ENCODE measurements at places on chromosomes 7 and 10.

- DNase-seq, result no peak
Observed at GRCh38 chr7:7005303-7005702, 177.0 kb upstream of the C1GALT1 start.

GRCh38 chr7:29920491-29920890, 69.1 kb downstream of the SCRN1 start:
- no peak for DNase-seq

DNA sequence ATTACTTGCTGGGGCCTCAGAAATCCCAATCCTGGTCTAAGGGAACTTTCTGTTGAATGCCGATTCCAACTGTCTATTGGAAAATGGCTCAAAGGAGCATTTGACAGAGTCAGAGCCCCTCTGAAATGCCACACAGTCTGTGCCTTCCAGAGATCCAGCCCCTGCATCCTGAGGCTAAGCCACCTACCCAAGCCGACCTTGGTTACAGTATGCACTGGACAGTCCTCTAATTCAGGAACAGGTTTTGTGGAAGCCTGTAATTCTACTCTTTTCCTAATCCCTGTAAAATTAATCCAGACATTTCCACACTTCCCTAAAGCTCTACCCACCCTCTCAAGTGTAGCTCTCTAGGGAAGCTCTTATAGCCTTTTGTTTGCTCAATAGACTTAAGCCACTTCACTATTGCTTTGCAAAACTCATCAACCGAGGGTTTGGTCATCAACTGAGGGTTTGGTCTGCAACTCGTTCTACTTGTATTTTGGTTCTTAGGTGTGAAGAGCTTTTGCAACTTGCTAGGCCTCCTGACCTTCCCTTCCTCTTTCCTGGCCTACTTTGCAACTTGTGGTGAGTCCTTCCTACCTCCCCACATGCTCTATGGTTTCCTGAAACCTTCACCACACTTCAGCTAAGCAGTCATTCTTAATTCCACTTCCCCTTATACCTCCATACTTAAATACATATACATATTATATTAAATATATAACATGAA, 364.8 kb downstream of the SFMBT2 start:
- DNase-seq, result no peak

GRCh38 chr10:127280446-127280845, 84.1 kb upstream of the INSYN2A start:
- no peak for DNase-seq

GRCh38 chr10:43574001-43574892, at the start of gene ZNF239:
Gene ZNF239, minus strand, starts transcription at chr10:43574616. Its CDS starts 16,537 bp downstream, at chr10:43558079.
- DNase-seq, result peak; percentile 47

GRCh38 chr7:80508440-80508839, 3.4 kb downstream of the GNAT3 start:
- DNase-seq, result no peak

- no peak for DNase-seq
Observed at GRCh38 chr7:142711746-142712616, 37.3 kb upstream of the PRSS1 start.

GRCh38 chr7:139731802-139732470, 45.9 kb downstream of the HIPK2 start:
- no peak for DNase-seq

- DNase-seq, result no peak
Observed at GRCh38 chr10:87068281-87068680, 26.4 kb downstream of the GLUD1 start.

GRCh38 chr10:107085665-107086525, 78.6 kb downstream of the SORCS1 start:
- DNase-seq, result no peak

GRCh38 chr10:49596493-49596809, 13.7 kb upstream of the SLC18A3 start:
- DNase-seq, result no peak

DNA sequence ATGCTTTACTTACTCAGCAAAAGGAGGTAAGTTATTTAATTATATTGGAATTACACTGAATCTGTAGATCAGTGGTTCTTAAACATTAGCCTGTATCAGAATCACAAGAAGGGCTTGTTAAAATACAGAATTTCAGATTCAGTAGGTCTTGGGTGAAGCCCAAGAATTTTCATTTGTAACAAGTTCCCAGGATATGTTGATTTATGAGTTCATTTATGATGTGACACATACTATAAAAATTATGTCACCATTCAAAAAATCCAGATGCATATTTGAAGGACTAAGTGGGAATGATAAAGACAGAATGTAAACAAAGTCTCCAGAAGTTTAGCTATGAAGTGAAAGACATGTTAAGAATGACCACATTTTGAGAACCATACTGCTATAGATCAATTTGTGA, 52.3 kb downstream of the HECTD2 start:
- no peak for DNase-seq

Measured in NCI-H1092 (cell line).